DMS79 treated with DMSO at 0.1 percent for 48 hours (cell line): ENCODE measurements at places on chromosomes 5 and 9.
A peak's percentile ranks its signal among the peaks of the same experiment; 100 is the strongest.

GRCh38 chr5:37532976-37533740, 154.0 kb downstream of the WDR70 start:
- no peak for DNase-seq

DNA sequence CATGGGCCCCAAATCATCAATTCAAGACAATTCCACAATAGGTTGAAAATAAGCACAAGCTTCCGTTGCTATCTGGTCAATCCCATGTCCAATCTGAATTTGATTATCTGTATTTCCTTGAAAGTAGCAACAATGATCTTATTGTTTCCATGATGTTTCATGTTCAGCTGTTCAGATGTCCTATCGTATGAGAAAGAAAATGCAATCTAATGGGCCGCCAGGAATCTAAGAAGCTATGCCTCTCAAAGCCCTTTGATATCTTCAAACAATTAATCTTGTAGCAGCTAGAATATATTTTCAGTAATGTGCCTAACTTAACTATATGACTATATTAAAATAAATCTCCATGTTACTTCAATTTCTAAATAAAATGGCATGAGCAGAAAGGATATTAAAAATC, 32.1 kb upstream of the ALDOB start:
- no peak for DNase-seq

DNA sequence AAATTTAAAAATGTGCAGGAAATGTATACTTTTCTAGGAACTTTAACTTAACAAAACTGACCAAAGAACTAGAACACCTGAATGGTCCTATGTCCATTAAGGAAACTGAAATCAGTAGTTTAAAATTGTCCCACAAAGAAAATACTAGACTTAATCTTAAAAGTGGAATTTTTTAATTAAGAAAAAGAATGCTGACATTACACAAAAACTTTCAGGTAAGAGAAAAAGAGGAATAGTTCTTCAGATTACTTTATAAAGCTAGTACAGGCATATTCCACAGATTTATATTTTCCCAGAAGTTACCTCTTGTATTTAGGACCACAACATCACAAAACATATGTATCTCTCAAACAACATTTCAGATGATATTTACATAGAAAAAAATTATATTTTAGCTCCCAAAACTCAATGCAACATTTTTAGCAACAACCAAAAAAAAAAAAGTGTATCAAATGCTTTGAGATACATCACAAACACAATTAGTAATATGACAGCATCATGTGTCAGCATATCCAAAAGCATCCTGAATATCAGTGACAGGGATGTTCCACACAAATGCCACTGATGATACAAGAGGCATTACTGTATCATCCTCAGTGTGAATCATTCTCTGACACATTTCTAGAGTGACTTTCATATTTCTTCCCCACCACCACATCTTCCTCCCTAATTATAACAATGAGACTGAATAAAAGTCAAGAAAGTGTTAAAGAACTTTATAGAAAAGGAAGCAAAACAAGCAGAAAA, 264.0 kb downstream of the EPB41L4A start:
- no peak for DNase-seq

DNA sequence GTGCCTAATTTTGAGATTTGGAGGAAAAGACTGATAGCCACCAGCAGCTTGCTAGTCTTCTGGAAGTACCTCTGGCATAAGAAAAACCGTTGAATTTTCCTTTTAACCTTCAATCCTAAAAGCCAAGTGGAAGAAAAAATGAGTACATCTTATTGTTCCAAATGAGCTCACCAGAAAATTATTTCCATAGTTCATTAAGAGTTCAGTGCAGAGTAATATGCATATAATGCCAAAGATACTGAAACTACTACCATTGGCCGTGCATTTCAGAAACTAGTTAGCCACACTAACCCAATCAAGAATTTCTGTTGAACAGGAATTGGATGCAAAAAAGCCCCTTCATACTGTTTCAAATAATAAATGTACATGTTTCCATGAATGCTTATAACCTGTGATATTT, 607.9 kb downstream of the KCTD16 start:
- no peak for DNase-seq

DNA sequence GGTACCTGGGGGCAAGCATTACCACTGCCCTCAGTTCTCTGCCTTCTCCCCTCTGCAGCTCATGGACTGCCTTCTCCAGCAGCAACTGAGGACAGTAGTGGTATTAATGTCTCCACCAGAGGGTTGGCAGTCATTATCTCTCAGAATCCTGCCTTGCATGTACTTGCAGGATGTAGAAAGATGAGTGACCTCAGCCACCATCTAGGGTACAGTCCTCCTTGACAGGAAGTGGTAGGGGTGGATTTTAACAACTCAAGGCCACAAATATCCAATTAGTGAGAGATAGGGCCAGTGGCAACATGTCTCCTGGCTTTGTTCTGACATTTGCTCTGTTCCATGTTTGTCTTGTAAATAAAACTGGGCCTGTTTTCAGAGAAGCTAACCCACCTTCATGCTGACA, 47.2 kb downstream of the F2R start:
- DNase-seq, result no peak

- DNase-seq, result no peak
Measured at GRCh38 chr9:90881648-90882047, 80.0 kb downstream of the SYK start.

DNA sequence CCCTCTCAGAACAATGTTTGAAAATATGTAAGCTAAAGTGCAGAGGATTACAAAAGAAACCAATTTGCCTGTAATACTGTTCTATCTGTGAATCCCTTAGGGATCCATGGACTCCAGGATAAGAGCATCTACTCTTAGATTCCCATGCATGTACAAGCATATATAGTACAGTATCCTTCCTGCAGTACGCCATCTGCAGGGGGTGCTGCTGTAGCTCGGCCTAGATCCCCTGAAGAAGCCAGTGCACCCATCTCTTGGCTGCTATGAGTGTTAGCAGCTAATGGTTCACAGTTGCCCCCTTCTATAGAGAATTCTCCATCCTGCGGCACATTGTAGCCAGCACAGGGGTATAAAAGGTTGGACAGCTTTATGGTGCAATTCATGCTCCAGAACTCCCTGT, 61.8 kb upstream of the SLC30A5 start:
- DNase-seq, result no peak

GRCh38 chr5:56561-57290, 35.2 kb upstream of the PLEKHG4B start:
- DNase-seq, result no peak

- DNase-seq, result no peak
Measured at GRCh38 chr9:18398038-18398437, 75.9 kb upstream of the ADAMTSL1 start.

DNA sequence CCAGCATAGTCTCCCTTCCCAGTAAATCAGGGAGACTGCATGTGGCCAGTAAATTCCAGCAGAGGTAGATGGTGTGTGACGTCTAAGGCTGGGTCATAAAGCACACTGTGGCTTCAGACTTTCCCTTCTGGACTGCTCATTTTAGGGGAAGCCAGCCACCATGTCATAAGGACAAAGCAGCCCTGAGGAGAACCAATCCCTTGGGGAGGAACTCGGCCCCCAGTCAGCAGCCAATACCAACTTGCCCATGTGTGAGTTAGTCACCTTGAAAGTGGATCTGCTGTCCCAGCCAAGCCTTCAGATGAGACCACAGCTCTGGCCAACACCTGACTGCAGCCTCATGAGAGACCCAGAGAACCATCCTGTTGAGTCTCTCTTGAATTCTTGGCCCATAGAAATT, 14.7 kb upstream of the NINJ1 start:
- DNase-seq, result no peak

- no peak for DNase-seq
Measured at GRCh38 chr5:7376871-7377270, 19.1 kb upstream of the ADCY2 start.

DNA sequence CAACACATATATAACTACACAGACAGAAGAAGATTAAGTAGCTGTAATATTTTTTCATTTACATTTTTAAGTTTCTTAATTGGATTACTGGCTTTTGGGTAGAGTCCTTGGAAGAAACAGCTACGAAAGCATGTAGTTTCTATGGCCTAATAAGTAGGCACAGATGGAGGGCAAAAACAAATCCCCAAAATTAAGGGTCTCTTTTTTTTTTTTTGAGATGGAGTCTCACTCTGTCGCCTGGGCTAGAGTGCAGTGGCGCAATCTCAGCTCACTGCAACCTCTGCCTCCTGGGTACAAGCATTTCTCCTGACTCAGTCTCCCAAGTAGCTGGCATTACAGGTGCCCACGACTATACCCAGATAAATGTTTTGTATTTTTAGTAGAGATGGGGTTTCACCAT, 27.1 kb upstream of the MTMR12 start:
- no peak for DNase-seq

- no peak for DNase-seq
Measured at GRCh38 chr9:99811598-99812383, 9.9 kb upstream of the NR4A3 start.

GRCh38 chr5:132629230-132629944, 28.6 kb upstream of the IL13 start:
- DNase-seq, result no peak

DNA sequence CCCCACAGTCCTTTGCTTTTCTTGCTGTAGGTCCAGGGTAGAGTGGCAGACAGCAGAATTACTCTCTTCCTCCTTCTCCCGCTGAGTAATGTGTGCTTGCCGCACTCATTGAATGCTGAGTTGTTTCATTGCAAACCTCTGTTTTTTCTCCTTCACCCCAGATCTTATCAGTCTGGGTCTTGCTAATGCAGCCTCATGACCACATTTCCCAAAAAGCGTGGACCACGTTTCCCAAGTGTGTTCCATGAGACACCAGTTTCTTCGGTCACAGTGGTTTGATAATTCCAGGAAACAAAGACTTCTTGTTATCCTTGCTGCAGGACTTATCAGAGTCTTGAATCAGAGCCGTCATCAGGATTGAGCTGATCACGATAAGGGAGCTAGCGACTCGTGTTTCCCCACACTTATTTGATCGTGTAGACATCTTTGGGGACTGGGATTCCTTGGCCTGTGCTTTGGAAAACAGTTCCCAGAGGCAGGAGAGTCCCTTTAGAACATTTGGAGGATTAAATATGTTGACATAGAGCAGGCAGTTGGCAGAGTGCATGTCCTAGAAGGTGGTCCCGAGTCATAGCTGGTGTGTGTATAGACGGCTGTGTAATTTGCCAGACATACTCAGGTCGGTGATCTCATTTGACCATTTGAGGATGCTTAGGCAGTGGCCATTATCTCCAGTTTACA, 4.4 kb downstream of the LRRC8A start:
- no peak for DNase-seq

DNA sequence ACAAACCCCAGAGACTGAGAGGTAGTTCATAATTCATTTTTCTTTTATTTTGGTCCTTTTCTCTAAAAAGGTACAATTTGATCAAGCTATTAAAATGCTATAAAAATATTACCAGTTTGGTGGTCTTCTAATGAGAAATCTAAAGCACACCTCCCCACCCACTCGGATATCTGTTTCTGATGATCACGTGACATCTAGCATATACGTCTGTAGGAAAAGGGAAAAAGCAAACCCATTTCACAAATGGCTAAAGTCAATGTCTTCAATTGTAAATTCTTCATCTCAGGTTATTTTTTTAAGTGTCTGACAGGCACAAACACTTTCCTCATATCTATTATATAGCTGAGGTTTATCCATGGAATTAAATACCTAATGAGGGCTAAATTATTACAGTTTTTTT, 18.9 kb downstream of the ZNF354A start:
- no peak for DNase-seq

GRCh38 chr5:60883229-60883628, 39.2 kb upstream of the ELOVL7 start:
- DNase-seq, result no peak

GRCh38 chr9:89822996-89823395, 218.2 kb downstream of the GADD45G start:
- DNase-seq, result no peak

DNA sequence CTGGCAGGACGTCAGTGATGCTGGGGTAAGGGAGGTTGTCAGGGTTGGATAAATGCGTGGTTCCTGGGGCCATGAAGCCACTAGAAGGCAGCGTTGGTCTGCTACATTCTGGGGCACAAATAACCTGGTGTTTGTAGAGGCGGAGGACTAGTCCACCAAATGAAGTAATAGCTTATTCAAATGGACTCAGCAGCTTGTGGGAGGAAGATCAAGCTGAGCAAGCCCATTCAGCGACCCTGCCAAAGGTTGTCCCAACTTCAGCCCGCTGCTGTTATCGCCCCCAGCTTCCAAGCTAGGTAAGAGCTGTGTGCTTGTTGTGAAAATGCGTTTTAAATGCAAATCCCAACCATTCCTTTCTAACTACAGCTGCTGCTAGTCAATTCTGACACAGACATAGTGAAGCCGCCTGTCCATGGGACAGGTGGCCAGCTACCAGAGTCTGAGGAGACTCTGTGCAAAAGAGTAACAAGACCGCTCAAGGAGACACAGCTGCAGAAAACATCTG, 7.6 kb upstream of the FAM240B start:
- DNase-seq, result no peak

DNA sequence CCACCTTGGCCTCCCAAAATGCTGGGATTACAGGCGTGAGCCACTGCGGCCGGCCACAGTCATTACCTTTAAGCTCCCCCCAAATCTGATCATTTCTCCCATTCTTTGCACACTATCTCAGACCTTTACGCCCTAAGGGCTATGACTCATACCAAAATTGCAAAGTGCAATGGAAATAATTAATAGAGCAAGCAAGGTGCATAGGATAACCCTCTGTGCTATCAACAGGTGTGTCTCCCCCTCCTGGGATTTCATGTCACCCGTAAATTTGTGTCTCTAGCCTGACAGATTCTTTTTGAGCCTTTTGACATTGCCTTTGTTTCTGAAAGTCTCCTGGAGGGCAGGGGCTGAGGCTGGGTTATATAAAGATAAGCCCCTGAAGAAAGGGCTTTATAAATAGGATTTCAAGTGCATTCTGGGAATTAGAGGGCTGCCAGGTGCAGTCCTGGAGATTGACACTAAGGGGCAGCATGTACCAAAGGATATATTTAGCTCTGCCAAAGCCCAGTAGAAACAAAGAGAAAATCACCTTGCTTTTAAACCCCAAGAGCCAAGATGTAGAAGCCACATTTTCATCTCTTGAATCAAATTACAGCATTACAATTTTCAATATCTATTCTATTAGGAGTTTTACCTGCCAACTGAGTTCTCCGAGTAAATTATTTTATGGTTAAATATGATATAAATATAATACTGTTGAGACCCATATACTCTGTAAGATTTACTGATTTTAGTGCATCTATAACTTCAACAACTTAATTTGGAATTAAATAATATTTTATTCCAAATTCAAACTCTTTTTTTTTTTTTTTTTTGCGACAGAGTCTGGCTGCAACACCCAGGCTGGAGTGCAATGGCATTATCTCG, 18.2 kb downstream of the S100Z start:
- DNase-seq, result peak; percentile 21
